ENCODE measurements at places on chromosomes 4 and X. TPM values are rescaled to one million over a fixed set of nuclear protein-coding genes. Genes with fewer than 3 reads are reported as not detected.

GRCh38 chrX:141279476-141279875, 37.2 kb upstream of the SPANXC start:
- no peak for DNase-seq

- DNase-seq = no peak
Measured at GRCh38 chrX:96688789-96689188, 4.1 kb downstream of the DIAPH2 start.

CT45A10 gene
- not detected for total RNA-seq

RHOXF2B gene
- not detected for total RNA-seq

DOK7 gene
- total RNA-seq = not detected

RAB41 gene
- total RNA-seq = not detected

TMEM271 gene
- total RNA-seq = not detected

GRCh38 chr4:99816545-99817308, at the start of gene DAPP1:
Gene DAPP1 (plus strand): TSS chr4:99816827. CDS start chr4:99816914, 87 bp downstream.
- peak; percentile 91 for DNase-seq

LRCH2 gene
- total RNA-seq = not detected

- no peak for DNase-seq
Measured at GRCh38 chr4:164591666-164592065, 162.3 kb upstream of the SMIM31 start.

DNA sequence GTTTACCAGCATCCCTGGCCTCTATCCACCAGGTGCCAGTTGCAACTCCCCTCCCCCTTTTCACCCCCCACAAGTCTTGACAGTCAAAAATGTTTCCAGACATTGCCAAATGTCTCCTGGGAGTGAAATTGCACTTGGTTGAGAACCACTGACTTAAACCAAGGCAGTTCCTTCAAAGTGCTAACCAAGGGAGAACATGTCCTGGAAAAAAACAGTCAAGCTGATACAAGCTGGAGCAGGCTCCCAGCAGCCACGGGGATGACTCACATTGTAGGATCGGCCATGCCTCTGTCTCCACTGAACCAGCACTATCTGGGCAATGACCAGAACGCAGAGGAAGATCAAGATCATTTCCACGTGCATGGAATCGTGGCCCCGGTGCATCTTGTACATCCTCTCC, 11.4 kb downstream of the RNF175 start:
- no peak for DNase-seq

DNA sequence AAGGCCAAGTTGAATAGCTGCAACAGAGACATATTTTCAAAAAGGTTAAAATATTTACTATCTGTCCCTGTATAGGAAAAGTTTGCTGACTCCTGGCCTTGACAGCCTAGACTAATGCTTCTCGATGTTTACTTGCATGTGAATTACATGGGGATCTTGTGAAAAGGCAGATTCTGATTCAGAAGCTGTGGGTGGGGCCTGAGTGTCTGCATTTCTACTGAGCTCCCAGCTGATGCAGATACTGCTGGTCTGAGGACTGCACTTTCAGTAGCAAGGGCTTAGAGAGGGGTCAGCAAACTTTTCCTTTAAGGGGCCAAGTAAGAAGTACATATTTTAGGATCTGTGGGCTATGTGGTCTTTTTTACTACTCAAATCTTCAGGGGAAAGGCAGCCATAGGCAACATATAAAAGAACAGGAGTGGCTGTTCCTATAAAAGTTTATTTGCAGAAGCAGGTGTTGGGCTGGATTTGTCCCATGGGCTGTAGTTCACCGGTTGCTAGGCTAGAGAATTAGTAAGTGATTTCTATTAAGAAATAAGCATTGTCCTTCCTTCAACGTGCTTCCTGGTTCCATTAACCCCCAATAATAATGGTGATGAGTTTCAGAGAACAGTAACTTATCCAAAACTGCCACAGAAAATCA, 97.2 kb upstream of the PDE5A start:
- no peak for DNase-seq

GRCh38 chr4:177410566-177410965, 31.7 kb downstream of the AGA start:
- no peak for DNase-seq

DNA sequence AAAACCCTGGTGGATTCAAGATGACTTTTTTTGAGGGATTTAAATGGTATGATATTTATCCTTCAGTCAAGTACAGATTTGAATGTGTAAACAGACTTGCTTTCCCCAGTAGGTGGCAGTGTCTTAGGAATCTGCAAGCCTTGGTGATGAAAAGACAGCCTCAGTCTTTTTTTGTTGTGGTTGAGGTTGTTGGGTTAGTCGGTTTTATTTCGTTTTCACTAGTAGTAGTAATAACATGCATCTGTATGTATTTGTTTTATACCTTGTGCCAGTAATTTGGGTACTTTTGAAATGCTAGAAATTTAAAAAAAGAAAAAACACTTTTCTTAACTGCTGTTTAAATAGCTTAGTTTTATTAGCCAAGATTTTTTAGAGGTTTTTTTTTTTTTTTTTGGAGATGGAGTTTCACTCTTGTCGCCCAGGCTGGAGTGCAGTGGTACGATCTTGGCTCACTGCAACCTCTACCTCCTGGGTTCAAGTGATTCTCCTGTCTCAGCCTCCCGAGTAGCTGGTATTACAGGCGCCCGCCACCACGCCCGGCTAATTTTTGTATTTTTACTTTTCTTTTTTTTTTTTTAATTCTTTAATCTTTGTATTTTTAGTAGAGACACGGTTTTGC, 39.2 kb downstream of the COPS4 start:
- peak; percentile 67 for DNase-seq

- no peak for DNase-seq
Measured at GRCh38 chr4:6568689-6569332, 6.2 kb upstream of the MAN2B2 start.

DNA sequence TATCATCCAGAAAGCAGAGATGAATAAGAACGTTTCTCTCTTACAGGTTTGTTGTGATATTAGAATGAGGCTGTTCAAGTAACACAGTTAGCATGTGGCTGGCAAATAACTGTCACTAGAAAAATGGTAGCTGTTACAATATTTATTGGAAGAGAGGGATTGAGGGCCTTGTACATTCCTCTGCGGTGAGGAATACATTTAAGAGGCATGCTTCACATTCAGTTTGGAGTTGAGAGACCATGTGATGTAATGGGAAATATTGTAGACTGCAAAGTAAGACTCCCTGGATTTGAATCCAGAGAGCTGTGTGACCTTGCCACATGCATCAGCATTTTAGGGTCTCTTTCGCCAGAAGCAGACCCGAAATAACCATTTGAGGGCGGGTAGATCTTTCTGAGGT, 104.8 kb upstream of the KIT start:
- no peak for DNase-seq

SETD7 gene
- 12.1 TPM for total RNA-seq

GRCh38 chr4:45795135-45795534, 328.7 kb downstream of the GABRG1 start:
- no peak for DNase-seq

DNA sequence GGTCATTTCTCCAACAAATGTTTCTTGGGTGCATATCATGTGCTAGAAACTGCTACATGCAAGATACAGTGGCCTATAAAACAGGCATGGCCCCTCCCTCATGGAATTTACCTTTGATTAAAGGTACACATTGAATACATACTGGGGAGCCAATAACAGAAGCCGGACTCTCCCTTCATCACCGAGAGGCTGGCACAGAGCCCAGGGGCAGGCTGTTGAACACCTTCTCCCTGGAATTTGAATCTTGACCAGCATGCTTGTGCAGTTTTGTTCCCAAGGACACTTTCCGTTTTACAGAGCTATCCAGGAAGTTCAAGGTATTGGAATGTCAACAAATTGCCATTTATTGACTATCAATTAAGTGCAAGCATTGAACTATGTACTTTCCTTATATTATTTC, 33.2 kb downstream of the PPARGC1A start:
- DNase-seq = no peak

GRCh38 chr4:28354880-28355656, 1494.4 kb downstream of the STIM2 start:
- DNase-seq = no peak

ADGRL3 gene
- not detected for total RNA-seq

DNA sequence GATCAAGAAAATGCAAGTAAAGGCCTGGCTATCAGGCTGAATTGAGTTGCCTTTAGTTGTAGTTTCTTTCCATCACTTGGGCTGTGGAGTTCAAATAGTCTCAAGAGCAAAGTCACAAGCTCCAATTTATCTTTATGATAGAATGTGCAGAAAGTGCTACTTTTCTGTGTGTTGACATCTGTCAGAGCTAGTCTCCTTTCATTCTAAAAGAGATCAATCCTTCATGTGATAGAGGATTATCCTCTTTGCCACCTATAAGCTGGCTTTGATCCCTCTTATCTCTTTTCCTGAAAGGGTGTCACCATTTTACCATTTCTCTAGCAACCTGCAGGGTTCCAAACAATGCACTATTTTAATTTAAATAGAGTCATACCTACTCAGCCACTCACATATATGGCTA, 224.9 kb downstream of the TEX13A start:
- DNase-seq = no peak

PAGE2 gene
- not detected for total RNA-seq

DNA sequence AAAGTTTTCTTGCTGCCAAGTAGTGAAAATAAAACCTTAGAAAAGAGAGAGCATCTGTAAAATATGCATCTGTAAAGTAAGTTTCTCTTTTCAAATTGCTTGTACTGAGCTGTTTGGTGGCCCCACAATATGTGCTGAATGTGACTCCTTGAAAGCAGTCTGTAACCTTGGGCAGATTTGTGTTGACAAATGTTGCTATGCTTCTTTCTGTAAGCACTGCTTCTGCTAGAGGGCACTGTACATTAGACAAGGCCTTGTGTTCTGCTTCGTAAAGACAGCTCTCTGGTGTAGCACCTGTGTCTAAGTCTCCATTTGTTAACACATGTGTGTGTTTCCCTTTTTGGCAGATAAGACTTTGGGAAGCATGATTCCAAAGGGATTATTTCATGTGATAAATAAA, 56.6 kb upstream of the NRK start:
- DNase-seq = no peak

SSX3 gene
- not detected for total RNA-seq

DNA sequence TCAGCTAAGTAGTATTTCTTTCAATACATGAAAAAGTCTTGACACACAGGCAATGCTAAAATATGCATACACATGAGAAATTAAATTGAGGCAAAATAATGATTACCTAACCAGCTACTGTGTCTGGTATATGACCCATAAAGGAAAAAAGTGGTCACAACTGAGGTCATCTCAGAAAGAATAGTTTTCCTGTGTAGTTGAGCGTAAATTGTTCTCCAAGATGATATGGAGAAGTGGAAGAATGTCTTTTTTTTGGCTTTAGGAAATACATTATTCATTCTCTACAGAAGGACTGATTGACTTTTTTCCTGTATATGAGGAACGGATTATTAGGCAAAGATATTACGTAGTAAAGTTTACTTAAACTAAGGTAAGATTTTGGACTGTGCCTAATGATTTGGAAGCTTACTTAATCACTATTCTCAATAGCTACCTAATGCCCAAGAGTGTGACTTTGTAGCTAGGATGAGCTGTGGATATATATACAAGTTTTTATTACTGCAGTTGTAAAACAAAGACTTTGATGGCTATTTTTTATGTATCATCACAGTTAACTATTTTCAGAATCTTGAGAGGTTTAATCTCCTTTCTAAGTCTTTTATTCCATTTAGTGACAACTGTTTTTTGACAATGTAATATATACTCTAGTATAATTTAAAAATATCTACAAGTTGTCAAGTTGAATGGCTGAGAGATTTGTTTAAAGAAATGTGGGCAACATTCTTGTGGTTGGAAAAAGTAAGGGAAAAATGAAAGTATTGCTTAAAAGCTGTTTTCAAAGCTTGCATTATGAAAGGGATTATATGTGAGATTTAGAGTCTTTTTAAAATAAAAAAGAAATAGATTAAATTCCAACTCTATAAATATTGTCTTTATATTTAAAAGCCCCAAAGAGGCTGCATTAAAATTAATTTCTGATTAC, 100.2 kb downstream of the PDLIM5 start:
- no peak for DNase-seq

GRCh38 chrX:110086916-110087484, 84.1 kb downstream of the TMEM164 start:
- DNase-seq = no peak

- DNase-seq = no peak
Measured at GRCh38 chr4:151712777-151713176, 48.0 kb downstream of the GATB start.

- DNase-seq = no peak
Measured at GRCh38 chr4:91598696-91599095, 705.1 kb upstream of the GRID2 start.

HTRA3 gene
- not detected for total RNA-seq

DNA sequence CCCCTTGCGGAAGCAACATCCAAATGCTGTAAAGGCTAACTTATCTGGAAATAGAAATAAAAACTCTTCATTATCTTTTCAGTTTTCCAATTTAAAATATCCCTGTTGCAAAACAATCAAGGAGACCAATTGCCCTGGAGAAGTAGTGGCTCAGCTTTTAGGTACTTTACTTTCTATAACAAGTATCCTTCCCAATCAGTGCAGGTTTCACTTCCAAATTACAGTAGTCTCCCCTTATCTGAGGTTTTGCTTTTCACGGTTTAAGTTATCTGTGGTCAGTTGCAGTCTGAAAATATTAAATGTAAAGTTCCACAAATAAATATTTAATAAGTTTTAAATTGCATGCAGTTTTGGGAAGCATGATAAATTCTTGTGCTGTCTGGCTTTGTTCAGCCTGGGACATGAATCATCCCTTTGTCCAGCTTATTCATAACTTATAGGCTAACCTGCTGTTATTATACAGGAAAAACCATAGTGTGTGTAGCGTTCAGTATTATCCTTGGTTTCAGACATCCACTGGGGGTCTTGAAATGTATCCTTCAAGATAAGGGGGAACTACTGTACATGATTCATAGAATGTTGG, 973.1 kb upstream of the GRID2 start:
- no peak for DNase-seq

PPEF2 gene
- total RNA-seq = 0.11 TPM

CNOT6L gene
- total RNA-seq = 109 TPM

DNA sequence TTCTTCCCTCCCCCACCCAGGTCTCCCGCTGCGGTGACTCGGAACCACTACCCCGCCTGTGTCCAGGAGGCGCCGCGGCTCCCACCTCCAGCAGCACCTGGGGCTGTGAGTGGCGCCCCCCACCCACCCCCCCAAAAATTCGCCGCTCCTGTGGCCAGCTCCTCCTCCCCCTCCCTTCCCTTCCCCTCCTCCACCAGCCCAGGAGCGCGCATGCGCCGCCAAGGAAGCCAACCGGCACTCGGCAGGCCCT, 278 bp downstream of the CLOCK start:
- DNase-seq = no peak

DNA sequence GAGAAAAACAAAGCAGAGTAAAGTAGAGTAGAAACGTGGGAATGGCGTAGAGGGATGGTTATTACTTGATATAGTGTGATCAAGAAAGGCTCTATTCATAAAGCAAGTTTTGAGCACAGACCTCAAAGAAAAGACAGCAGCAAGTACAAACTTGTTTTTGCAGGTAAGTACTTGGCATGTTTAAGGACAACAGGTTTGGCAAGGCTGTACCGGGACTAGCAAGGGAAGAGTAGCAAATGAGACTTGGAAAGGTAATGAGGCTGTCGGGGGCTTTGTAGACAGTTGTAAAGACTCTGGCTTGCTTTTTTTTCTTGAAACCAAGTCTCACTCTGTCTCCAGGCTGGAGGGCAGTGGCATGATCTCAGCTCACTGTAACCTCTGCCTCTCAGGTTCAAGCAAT, 40.9 kb downstream of the NEK1 start:
- no peak for DNase-seq

GRCh38 chr4:141207961-141208360, 12.7 kb upstream of the ZNF330 start:
- DNase-seq = no peak
